ENCODE measurements at places on chromosomes 6 and 20.

DNA sequence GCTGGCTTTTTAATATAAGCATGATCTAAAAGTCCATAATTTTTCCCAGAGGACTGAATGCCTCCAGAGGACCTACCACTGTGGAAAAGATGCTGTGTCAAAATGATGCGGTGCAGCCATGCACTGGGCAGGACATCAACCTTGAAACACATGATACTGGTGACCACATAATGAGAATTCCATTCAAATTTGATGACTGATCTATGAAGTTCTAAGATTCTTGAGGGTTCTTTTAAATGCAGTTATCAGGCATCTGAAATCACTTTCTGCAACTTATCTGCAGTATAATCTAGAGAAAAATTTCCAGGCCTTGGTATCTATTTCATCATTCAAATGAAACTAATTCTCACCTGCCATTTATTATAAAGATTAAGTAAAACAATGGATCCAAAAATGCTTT is 15.0 kb upstream of the MARCKS start:
- no peak for DNase-seq

DNA sequence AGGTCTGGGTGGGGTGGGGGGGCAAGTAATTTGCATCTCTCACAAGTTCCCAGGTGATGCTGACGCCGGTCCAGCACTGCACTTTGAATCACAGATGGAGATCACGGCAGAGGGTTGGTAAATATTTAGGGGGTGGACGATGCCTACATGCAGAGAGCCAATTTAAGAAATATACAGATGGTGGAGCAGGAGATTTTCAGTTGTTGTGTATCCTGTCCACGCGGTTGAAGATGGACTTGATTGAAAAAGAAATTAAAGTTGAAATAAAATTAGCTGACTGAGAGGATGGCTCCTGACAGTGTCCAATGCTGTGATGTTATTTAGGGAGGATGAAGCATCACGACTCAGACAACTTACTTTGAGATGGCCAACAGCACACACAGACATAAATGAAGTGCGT is 74.6 kb downstream of the PHACTR3 start:
- no peak for DNase-seq

GRCh38 chr20:63978319-63979228 is 868 bp downstream of the SAMD10 start:
- DNase-seq: no peak

DNA sequence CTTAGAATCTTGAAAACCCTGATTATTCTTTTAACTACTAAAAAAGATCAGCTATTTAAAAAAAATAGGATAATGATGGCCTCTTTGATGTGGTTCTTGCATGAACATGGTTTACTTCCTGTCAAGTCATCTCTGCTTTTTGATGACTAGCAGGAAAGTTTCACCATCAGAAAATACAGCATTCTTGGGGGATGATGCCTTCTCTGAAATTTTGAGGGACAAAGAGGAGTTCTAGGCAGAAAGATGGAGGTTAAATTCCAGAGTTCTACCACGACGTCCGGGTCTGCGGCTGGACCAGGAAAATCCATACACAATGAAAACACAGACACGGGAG is 130.4 kb downstream of the OLIG3 start:
- DNase-seq: no peak
